Immature natural killer cell (primary cell): ENCODE measurements at places on chromosomes 13 and 19. TPM values are rescaled to one million over a fixed set of nuclear protein-coding genes. Genes with fewer than 3 reads are reported as not detected.

DNA sequence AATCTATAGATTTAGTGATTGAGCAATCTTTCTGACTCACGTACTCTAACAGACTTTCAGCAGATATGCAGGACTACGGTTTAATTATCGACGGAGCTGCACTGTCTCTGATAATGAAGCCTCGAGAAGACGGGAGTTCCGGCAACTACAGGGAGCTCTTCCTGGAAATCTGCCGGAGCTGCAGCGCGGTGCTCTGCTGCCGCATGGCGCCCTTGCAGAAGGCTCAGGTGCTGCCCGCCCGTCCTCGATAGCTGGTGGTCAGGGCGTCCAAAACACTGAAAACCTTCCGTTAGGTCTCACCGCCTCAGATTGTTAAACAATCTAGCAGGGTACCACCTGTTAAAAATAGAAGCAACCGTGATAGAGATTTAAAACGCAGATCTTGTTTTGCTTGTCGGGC is 113.2 kb upstream of the MCF2L start:
- H3K27ac ChIP-seq = no peak overlapping the region
- no peaks in the 10 kb centered on the region for H3K4me1 ChIP-seq
- no peaks in the 10 kb centered on the region for H3K27me3 ChIP-seq
- no peak for DNase-seq

DNA sequence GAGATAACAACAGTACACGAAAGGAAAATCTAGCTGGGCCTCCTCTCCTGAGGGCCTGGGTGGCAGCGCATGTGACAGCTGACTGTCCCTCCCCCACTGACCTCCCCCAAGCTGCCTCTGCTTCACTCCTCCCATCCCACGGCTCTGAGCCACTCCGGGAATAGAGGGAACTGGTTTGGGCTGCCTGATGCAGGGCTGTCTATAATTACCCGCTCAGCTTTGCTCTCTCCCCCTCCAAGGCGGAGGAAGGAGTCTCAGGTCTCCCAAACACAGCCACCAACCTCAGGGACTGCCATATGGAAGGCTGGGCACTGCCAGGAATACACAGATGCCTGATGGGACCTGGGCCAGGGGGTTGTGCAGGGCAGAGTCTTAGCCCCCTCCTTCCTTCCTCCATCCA is 7.9 kb downstream of the NAPA start:
- H3K36me3 ChIP-seq = no peaks in the 10 kb centered on the region
- H3K4me3 ChIP-seq = no peak overlapping the region
- H3K27me3 ChIP-seq = peaks cover 10% of the 10 kb centered on the region
- H3K27ac ChIP-seq = no peak overlapping the region
- DNase-seq = no peak

GRCh38 chr13:87331178-87331577 is 340.0 kb upstream of the SLITRK5 start:
- H3K27ac ChIP-seq = no peak overlapping the region
- H3K4me3 ChIP-seq = no peak overlapping the region
- H3K36me3 ChIP-seq = no peaks in the 10 kb centered on the region
- H3K4me1 ChIP-seq = no peaks in the 10 kb centered on the region

- DNase-seq = no peak
- H3K36me3 ChIP-seq = no peaks in the 10 kb centered on the region
- H3K4me1 ChIP-seq = peaks cover 41% of the 10 kb centered on the region
- no peak overlapping the region for H3K27ac ChIP-seq
- peaks cover 6% of the 10 kb centered on the region for H3K27me3 ChIP-seq
Measured at GRCh38 chr13:99655351-99656091, 154.2 kb downstream of the TM9SF2 start.

GRCh38 chr19:49690079-49690655 is 749 bp upstream of the CPT1C start:
- peaks cover 17% of the 10 kb centered on the region for H3K27me3 ChIP-seq
- H3K36me3 ChIP-seq = peaks cover 10% of the 10 kb centered on the region
- no peak overlapping the region for H3K27ac ChIP-seq
- H3K4me1 ChIP-seq = peaks cover 17% of the 10 kb centered on the region
- DNase-seq = no peak
- H3K4me3 ChIP-seq = peak overlapping the region; percentile 87

- peaks cover 2% of the 10 kb centered on the region for H3K27me3 ChIP-seq
- peaks cover 6% of the 10 kb centered on the region for H3K4me1 ChIP-seq
- H3K27ac ChIP-seq = no peak overlapping the region
- no peak overlapping the region for H3K4me3 ChIP-seq
- no peak for DNase-seq
- H3K36me3 ChIP-seq = peaks cover 27% of the 10 kb centered on the region
Measured at GRCh38 chr19:5586300-5587070, 18.7 kb upstream of the TINCR start.

DNA sequence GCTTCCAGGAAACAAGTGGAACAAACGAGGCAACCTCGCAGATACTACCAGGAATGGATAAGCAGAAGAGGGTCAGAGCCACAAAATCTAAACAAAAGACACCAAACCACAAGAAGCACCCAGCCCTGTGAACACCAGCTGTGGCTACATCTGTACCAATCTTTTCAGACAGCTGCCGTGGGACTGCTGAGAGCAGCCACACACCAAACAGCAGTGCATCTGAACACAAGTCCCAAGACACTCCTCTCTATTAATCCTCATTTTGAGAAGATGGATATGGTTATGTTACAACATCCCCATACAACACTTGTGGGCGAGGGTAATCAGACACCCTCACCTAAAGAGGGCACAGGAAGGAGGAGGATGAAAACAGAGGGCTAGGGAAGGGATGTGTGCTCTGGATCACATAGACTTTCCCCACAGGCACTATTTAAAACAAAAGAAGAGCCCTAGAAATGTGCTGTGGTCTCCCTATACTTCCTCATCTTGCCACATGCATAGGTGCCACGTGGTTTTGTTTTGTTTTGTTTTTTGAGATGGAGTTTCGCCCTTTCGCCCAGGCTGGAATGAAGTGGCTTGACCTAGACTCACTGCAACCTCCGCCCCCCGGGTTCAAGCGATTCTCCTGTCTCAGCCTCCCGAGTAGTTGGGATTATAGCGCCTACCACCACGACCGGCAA is 41.6 kb upstream of the ZNF14 start:
- H3K27me3 ChIP-seq = no peaks in the 10 kb centered on the region
- no peak overlapping the region for H3K27ac ChIP-seq
- no peak for DNase-seq
- peaks cover 34% of the 10 kb centered on the region for H3K4me1 ChIP-seq

- H3K4me3 ChIP-seq = peak overlapping the region; percentile 94
- H3K4me1 ChIP-seq = peaks cover 96% of the 10 kb centered on the region
- peaks cover 13% of the 10 kb centered on the region for H3K27me3 ChIP-seq
- H3K36me3 ChIP-seq = peaks cover under 1% of the 10 kb centered on the region
Measured at GRCh38 chr19:19460761-19461265, 54.5 kb downstream of the TSSK6 start.

GRCh38 chr13:42324704-42325103 is 52.8 kb downstream of the AKAP11 start:
- no peak overlapping the region for H3K27ac ChIP-seq
- DNase-seq = no peak
- H3K27me3 ChIP-seq = no peaks in the 10 kb centered on the region
- peaks cover 14% of the 10 kb centered on the region for H3K4me1 ChIP-seq
- H3K36me3 ChIP-seq = peaks cover 6% of the 10 kb centered on the region
- H3K4me3 ChIP-seq = no peak overlapping the region

DNA sequence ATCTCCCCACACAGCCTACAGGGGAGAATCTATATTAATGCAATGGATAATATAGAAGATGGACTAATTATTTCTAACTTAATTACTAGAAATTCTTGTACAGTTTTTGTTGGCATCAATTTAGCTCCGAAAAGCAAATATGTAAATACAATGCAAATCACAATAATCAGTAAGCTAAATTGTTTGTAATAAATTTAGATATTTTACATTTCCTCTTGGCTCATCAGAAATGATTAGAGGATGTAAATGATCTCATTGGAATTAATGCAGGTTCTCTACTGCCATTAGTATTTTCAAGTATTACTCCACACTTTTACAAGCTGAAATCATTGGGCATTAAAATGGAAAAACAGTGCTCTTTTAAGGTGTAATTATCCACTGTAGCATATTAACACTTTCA is 741.8 kb upstream of the MIR17HG start:
- H3K27me3 ChIP-seq = no peaks in the 10 kb centered on the region
- H3K36me3 ChIP-seq = no peaks in the 10 kb centered on the region
- H3K4me3 ChIP-seq = no peak overlapping the region

- no peak for DNase-seq
- H3K27ac ChIP-seq = no peak overlapping the region
- H3K27me3 ChIP-seq = peaks cover 2% of the 10 kb centered on the region
- no peak overlapping the region for H3K4me3 ChIP-seq
- H3K4me1 ChIP-seq = no peaks in the 10 kb centered on the region
Measured at GRCh38 chr19:4519172-4519496, 848 bp upstream of the PLIN4 start.

- no peak for DNase-seq
- H3K27me3 ChIP-seq = peaks cover 8% of the 10 kb centered on the region
- peaks cover 7% of the 10 kb centered on the region for H3K36me3 ChIP-seq
- no peak overlapping the region for H3K27ac ChIP-seq
- H3K4me1 ChIP-seq = no peaks in the 10 kb centered on the region
- H3K4me3 ChIP-seq = no peak overlapping the region
Measured at GRCh38 chr19:44313231-44313630, 8.4 kb upstream of the ZNF235 start.

The ZNF793 gene
- 3.0 TPM for polyA plus RNA-seq

The PCSK4 gene
- polyA plus RNA-seq = 0.33 TPM

The SMAD9 gene
- 0.07 TPM for polyA plus RNA-seq
